Activated CD4-positive, alpha-beta T cell treated with anti-CD3 and anti-CD28 coated beads for 36 hours (primary cell): ENCODE measurements at places on chromosomes 2 and 18.

- no peak for DNase-seq
Measured at GRCh38 chr18:62125702-62126101, 61.2 kb downstream of the PIGN start.

- DNase-seq: no peak
Measured at GRCh38 chr18:63257453-63257852, 62.1 kb downstream of the BCL2 start.

DNA sequence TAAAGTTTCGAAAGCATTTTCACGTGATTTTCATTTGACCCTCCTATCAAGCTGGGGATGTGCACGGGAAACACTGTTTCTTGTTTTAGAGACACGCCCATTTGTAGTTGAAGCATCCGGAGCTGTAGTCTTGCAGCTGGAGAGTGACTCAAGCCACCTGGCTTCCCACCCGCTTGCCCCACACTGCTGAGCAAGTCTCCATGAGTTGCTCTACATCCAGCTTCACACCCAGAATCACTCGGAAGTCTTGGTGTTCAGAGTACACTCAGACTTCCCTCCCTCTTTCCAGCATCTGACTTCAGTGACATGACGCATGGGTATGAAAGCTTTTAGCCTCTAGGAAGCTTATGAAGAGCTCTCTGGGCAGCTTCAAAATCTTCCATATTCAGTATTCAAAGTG lies 262.4 kb downstream of the NBAS start:
- no peak for DNase-seq

DNA sequence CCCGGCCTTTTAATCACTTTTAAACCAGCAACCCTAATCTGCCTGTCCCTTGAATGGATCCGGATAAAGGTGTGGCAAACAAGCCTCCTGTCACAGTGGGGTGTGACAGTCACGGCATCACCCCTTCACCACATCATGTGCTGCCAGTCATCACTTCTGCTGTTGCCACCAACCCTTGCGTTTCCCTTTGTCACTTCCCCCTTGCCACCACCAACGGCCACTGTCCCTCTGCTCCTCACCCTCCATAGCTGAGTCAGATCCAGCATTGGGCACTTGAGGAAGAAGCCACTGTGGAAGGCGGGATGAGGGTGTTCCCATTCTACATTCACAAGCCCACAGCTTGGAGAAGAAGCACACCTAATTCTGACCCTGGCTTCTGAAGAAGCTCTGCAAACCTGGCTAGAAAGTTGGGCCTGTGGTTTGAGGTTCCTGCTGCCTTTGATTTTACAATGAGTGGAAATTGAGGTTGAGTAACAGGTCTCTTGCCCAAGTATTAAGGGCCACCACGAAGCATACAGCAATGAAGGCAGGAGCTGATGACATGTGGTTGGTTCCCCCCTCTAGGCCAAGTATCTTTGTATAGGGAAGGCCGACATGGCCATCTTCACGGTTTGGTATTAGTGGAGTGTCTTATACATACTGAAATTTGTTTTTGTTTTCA lies 22.9 kb upstream of the DARS1 start:
- peak; percentile 74 for DNase-seq

DNA sequence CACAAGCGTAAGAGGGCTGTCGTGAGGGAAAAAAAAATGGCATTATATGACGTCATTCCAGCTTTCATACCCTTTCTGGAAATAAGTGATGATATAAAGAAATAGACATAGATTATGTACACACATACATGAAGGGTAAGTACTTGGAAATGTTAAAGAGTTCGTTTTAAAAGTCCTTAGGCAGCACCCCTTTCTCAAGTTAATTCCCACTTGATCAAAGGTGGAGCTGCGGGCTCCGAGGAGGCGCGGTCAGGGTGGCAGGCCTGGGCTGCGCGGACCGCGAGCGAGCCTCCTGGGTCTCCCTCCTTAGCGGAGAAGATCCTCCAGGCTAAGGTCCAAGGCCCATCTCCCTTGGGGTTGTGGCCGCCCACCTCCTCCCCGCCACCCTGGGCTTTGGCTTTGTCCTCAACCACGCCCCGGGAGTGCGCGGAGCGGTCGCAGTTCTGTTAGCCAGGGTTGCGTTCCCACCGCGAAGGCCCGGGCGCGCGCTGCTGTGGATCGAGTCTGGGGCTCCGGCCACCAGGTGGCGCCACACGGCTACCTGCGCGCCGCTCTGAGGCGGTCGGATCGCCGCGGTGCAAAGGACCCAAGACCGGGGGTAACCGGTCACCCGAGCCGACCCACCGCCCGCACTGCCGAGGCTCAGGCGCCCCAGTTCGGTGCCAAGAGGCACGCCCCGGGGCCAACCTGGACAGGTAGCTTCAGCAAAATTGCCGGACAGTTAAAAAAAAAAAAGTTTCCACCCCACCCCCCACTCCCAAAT lies 66.8 kb downstream of the HNRNPLL start:
- DNase-seq: peak; percentile 91

DNA sequence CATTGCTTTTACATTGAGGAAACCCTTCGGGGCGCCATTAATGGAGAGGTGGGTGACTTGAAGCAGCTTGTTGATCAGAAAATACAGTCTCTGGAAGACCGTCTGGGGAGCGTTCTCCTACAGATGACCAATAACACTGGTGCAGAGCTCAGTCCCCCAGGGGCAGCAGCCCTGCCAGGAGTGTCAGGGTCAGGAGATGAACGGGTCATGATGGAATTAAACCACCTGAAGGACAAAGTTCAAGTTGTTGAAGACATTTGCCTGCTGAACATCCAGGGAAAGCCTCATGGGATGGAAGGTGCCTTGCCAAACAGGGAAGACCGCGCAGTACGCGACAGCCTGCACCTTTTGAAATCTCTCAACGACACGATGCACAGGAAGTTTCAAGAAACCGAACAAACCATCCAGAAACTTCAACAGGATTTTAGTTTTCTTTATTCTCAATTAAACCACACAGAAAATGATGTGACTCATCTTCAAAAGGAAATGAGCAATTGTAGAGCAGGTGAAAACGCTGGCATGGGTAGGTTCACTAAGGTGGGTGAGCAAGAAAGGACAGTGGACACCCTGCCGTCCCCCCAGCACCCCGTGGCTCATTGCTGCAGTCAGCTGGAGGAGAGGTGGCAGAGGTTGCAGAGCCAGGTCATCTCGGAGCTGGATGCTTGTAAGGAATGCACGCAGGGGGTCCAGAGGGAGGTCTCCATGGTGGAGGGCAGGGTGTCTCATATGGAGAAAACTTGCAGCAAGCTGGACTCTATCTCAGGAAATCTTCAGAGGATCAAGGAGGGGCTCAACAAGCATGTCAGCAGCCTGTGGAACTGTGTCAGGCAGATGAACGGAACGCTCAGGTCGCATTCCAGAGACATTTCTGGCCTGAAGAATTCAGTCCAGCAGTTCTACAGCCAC lies 45.0 kb downstream of the EMILIN2 start:
- peak; percentile 40 for DNase-seq

DNA sequence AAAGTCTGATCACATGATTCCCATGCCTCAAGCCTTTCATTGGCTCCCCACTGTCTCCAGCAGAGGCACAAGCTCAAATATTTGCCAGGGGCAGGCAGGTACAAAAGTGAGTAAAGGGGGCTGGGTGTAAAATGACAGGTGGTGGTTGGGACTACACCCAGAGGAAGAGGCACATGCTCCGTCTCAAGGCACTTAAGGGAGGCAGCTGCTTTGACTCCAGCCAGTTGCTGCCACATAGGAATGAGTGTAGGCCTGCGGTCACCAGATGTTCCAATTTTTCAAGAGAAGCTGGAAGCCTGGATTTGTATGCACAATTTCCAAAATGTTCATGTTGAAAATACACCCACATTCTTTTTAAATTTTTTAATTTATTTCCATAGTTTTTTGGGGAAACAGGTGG lies 164.4 kb downstream of the UPP2 start:
- DNase-seq: no peak

DNA sequence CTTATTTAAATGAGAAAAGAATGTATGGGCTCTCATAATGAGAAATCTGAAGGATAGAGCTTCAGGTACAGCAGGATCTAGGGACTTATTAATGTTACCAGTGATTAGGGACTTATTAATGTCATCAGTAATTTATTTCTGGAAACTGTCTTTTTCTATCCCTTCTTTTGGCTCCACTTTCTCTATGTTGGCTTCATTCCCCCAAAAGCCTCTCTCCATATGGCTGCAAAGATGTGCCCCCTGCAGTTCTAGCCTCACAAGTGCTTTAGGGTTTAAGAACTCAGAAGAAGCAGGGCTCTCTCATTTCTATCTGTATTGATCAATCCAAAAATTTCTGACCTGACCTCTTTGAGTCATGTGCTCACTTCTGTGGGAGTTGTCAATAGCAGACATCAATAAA lies 480.9 kb downstream of the TXNL1 start:
- DNase-seq: no peak

DNA sequence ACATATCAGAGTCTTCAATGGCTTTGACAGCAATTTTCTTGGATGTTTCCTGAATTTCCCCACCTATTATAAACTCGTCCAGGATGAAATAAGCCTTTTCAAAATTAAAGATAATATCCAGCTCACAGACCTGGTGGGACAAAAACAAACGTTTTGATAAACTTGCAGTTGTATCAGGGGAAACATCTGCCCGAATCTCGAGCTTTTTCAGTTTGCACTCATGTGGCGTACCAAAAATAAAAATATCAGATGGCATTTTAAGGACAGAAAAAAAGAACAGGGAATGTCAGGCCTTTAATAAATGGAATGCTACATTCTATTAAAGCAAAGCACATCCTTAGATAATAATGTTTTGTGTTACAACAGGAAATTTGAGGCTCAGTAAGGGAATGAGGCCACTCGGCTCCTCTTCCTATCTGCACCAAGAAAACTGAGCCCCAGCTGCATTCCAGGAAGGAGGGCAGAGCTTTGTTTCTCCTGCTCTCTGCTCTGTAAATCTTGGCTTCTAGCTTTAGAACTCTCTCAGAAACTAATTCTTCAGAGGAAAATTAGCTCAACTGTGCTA lies 72.1 kb downstream of the AP1S3 start:
- DNase-seq: no peak
